Stimulated activated CD4-positive, alpha-beta T cell treated with anti-CD3 and anti-CD28 coated beads, TNF-alpha, amount 100 ng/mL, for 1 hour (primary cell): ENCODE measurements at places on chromosomes 7 and 10.

- DNase-seq: no peak
Observed at GRCh38 chr7:130409712-130410072, 29.4 kb downstream of the CPA1 start.

DNA sequence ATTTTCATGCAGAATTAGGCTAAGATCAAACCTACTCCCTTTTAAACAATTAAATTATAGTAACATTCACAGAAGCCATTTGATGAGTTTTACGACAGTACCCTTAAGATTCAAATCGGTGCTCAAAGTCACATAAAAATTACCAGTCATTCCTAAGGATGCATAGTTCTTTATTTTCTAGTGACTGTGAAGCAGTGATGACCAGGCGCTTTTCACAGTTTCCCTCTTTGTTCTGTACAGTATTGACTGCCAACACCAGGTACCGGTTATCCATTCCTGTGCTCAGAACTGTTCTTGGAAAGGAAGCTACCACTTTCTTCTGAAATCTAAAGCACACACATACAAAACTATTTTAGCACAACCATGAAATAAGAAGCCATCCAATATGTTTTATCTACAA, 1.9 kb downstream of the DNA2 start:
- no peak for DNase-seq

- no peak for DNase-seq
Observed at GRCh38 chr10:98267894-98268693, at the start of gene LOXL4. Gene LOXL4 (minus strand): TSS chr10:98268194. CDS start chr10:98263019, 5,175 bp downstream.

- no peak for DNase-seq
Observed at GRCh38 chr10:32077896-32078485, 21.8 kb upstream of the KIF5B start.

DNA sequence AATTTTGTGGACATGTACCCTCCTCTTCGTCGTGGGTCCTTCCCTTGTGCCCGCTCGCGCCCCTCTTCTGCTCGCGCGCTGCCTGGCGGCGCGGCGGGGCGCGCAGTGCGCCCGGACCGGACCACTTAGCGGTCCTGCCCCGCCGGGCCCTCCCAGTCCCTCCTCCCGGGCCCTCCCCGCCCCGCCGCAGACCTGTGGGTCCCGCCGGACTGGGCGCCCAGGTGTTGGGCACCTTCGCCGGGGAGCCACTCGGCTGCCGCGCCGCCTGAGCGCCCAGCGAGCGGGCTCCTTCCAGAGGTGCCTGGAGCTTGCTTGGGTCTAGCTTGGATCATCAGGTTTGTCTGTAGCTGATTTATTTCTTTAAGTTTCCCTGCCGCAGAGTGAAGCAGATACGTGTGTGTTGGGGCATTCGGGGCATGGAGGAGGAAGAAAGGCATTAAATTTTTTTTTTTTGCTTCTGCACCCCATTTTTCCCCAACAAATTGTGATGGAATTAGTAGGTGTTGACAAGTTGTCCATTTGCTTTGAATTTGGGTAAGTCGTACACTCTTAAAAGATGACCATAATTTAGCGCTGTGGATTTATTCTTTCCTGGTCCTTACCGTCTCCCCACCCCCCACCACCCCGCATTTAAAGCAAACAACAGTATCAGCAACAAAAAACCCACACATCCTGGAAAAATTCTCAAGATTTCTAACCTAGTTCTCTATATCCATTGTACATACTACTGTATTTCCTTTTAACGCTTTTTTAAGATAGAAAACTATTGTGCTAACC, 905 bp downstream of the C1GALT1 start:
- peak; percentile 6 for DNase-seq

GRCh38 chr10:80443531-80443974, 10.6 kb upstream of the TSPAN14 start:
- no peak for DNase-seq

DNA sequence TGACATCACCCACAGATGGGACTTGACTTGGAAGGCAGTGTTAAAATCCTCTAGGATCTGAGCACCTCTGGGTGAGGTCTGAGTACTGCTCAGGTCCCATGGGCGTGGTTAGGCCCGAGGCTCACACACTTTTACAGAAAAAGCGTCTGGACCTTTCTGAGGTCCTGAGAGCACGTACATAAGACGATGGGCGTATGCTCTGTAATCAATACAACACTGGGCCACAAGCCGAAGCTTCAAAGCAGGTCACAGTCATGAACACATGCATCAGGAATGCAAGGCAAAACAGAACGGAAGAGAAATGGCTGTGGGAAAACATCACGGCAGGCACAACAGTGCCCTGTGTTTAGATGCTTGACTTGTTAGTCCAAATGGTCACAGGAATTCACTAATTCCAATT, 112.2 kb downstream of the LARP4B start:
- DNase-seq: no peak

GRCh38 chr10:3720228-3721019, 64.6 kb downstream of the KLF6 start:
- no peak for DNase-seq

DNA sequence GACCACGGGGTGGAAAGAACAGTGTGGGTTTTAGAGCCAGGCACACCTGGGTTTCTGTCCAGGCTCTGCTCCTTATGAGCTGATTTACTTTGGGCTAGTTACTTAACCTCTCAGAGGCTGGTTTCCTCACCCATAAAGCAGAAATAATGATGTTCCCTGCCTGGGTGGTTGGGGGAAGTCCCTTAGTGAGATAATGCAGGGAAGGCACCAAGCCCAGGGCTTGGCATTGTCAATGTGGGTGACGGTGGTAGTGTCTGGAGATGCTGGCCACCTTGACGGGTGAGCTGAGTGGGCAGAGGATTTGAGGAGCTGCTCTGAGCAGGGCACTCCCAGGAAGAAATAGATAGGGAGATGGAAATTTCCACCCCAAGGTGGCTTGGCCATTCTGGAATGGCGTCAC, 65.2 kb downstream of the SH2D4B start:
- no peak for DNase-seq

DNA sequence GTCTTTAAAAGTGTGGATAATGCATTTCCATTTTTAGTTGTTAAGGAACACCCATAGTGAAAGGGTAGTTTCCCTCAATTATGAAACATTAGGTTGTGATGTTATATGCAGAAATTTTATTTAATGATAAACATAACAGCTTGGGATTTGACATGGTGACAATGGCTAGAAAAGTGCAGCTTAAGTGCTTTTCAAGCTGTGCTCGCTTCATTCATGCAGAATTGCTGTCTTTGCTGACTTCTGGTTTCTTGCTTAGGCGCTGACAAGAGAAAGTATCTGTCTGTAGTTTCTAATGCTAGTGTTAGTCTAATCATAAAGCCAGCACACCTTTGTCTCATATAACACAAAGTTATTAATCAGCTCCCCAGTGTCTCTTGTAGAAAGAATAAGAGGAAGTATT, 170.0 kb downstream of the ARL5B start:
- no peak for DNase-seq

DNA sequence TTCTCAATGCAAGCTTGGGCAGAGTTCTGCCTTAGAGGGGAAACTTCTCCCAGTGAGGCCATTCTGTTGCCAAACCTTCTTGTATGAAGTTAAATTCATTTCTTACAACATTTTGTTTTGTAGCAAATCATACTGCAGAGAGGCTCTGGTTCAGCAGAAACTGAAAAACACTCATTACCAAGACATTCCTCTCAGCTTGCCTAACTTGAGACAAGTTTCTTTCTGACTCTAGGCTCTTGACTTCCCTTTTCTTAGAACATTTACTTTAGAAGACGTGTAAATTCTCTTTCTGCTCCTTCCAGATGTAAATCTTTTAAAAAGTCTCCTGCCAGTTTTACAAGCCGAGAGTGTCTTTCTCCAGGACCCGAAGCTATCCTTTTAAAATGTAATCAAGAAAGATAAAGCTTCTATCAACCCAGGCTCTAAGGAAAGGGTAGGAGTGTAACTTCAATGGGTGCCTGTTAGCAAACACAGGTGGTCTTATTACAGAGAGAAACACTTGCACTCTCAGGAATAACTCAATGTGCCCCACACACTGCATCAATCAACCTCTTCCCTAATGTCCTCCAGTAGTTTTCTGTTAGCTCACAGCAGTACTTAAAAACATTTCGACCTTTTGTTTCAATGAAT, 80.5 kb upstream of the TAS2R16 start:
- no peak for DNase-seq

DNA sequence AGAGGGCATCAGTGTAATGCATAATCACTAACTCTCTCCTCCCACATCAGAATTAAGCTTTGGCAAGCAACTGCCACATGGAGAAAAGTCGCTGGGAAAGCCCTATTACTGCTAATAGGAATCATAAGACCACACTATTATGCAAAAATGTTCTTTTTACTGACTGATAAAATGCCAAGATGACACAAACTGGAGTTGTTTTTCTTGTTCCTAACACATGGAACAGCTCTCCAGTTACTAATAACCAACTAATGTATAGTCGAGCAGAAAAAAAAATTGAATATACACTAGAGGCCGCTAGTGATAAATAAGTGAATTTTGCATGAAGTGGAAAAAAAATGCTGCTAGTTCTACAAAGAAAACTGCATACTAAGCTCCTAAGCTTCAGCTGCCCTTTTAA, 165.6 kb downstream of the TPK1 start:
- no peak for DNase-seq

DNA sequence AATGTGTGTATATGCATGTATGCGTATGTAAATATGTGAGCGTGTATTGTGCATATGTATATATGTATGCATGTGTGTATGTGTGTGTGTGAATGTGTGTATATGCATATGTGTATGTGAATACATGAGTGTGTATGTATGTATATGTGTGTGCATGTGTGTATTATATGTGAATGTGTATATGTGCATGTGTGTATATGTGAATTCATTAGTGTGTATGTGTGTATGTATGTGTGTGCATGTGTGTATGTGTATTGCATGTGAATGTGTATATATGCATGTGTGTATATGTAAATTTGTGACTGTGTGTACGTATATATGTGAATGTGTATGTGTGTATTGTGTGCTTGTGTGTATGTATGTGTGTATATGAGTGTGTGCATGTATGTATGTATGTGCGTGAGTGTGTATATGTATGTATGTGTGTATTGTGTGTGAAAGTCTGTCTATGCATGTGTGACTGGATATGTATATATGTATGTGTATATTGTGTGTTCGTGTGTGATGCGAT, 455.9 kb downstream of the TYW1 start:
- no peak for DNase-seq

- DNase-seq: no peak
Observed at GRCh38 chr10:50387732-50388073, 136.4 kb upstream of the ASAH2 start.

DNA sequence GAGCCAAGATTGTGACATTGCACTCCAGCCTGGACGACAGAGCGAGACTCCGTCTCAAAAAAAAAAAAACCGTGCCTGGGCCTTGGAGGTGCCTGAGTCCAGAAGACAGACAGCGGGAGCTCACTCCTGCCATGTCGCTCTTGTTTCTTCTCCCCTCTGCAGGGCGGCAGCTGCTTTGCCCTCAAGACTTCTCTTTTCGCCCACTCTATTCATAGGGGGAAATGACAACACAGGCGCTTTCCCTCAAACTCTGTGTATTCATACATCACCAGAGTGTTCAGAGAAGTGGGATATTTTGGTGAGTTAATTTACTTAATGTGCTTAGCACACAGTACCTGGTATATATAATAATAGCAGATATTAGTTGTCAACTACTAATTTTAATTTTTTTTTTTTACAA, 44.5 kb downstream of the FOXK1 start:
- DNase-seq: no peak

DNA sequence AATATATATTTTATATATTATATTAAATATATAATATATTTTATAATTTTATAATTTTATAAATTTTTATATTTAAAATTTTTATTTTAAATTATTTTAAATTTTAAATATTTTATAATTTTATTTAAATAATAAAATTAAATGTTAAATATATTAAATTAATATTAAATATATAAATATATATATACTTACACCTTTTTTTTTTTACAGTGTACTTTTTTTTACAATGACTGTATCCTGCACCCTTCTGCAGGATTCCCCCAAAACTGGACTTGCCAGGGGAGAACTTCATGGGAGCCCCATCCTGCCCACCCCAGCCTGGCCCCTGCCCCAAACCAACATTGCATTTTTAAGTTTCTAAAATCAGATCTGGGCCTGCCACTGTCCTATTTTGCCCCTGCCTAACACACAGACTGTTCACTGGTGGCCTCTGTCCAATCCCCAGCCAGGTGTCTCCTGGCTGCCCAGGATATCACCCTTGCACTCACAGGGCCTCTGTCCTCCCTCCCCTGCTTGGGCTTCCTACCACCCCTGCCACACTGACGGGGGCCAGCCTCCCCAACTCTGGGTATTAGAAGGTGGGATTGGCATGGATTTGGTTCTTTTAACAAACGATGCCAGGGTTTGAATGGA, 138.0 kb downstream of the ADCY1 start:
- no peak for DNase-seq

- no peak for DNase-seq
Observed at GRCh38 chr7:69738396-69738951, 140.2 kb downstream of the AUTS2 start.

DNA sequence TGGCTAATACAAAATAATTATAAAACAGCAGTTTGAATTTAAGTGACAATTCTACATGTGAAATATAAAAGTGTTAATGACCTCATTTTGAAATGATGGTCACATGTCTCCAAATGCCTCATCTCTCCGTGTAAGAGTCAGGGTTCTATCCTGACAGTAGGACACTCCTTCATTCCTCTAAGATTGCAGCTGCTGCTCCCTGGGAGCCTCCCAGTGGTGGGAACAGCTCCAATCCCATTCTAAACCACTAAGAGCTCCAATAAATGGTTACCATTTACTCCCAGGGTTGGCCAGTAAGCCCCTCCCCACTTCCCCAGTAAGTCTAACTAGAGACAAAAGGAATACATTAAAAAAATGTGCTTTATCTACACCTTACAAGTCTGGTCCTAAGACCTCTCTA, 344.6 kb upstream of the AOAH start:
- no peak for DNase-seq

DNA sequence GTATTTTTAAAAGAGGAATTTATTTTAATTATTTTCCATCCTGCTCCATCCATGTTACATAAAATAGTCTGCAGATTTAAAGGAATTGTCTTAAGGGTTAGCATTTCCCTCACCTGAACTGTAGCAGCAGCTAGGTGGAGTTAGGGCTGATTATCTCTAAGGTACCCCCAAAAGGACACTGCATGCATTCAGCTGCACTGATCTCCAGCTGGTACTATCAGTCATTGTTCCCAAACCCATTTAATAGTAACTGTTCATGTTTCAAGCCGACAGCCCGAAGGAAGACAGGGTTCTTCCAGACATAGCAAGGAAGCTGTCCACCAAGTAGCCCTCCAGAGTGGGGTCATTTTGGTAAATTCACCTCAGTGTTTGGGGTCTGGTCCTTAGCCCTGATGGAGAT, 48.7 kb downstream of the FAM171A1 start:
- no peak for DNase-seq

DNA sequence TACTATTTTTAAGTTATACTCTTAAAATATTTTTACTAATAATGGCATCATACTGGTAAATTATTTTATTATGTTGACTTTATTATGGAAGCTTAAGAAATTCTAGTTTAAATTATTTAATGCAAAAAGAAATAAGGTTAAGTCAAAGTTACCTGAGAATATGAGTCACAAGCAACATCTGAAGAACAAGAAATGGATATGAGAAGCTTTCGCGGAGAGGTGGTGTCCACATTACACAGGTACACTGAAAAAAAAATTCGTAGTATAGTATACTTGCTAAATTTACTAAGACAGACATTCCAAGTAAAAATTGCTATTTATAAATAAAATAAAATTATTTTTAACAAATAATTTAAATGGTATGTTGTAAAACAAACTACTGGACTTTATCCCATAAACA, 143.8 kb downstream of the AVL9 start:
- DNase-seq: no peak

- DNase-seq: no peak
Observed at GRCh38 chr10:73998623-73998928, 660 bp downstream of the VCL start.
